ENCODE measurements at places on chromosomes 16 and 17.

GRCh38 chr17:82097184-82097918 is 685 bp downstream of the FASN start:
- peak; percentile 63 for DNase-seq

DNA sequence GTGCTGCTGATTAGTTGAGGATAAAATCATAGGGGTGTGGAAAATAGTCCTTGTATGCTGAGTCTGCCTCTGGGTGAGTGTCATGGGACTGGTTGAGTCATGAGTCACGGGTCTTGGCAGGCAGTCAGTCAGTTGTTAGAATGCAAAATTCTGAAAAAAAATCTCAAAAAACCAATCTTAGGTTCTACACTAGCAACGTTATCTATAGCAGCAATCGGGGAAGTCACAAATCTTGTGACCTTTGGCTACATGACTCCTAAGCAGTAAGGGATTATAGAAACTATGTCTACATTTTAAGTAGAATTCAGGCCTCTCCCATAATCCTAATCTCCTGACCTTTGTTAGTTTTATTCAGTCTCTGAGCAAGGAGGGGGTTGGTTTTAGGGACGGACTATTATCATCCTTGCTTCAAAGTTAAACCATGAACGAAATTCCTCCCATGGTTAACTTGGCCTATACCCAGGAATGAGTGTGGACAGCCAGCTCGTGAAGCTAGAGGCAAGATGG is 18.0 kb upstream of the PMFBP1 start:
- DNase-seq, result peak; percentile 28

GRCh38 chr17:45146166-45146565 is 2.1 kb upstream of the HEXIM1 start:
- DNase-seq, result no peak

- no peak for DNase-seq
These were observed 1.1 kb upstream of the BRCA1 start for GRCh38 chr17:43125967-43126910.

Measured in AG10803 (cell line).